ENCODE measurements at places on chromosomes 2 and 18.

- DNase-seq = no peak
These were observed 188.9 kb upstream of the CXCR4 start for GRCh38 chr2:136306836-136307235.

DNA sequence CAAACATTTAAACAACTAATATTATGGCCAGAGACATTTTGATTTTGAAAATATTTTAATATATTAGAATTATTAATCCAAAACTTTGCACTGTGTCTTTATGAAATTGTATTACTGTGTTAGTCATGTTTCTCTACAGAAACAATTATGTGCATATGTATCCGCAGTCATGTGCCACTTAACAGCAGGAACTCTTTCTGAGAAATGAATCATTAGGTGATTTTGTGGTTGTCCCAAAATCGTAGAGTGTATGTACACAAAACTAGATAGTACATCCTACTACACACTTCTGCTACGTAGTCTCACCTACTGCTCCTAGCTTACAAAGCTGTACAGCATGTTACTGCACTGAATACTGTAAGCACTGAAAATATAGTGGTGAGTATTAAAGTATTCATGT lies 479.2 kb upstream of the DSEL start:
- DNase-seq = no peak

DNA sequence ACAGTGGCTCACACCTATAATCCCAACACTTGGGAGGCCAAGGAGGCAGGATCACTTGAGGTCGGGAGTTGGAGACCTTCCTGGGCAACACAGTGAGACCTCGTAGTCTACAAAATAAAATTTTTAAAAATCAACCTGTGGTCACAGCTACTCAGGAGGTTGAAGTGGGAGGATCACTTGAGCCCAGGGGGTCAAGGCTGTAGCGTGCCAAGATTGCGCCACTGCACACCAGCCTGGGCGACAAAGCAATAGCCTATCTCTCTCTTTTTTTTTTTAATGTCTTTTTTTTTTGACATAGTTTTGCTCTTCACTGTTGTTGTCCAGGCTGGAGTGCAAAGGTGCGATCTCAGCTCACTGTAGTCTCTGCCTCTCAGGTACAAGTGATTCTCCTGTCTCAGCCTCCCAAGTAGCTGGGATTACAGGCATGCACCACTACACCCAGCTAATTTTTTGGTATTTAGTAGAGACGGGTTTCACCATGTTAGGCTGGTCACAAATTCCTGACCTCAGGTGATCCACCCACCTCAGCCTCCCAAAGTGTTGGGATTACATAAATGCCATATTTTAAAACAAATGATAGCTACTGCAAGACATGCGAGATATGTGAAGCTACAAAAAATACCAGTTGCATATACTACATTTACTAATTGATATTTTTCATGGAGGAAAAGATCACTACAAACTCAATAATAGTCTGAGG lies 55.0 kb downstream of the CHN1 start:
- no peak for DNase-seq

- DNase-seq = peak; percentile 76
These were observed 17.3 kb upstream of the CYS1 start for GRCh38 chr2:10097352-10098148.

DNA sequence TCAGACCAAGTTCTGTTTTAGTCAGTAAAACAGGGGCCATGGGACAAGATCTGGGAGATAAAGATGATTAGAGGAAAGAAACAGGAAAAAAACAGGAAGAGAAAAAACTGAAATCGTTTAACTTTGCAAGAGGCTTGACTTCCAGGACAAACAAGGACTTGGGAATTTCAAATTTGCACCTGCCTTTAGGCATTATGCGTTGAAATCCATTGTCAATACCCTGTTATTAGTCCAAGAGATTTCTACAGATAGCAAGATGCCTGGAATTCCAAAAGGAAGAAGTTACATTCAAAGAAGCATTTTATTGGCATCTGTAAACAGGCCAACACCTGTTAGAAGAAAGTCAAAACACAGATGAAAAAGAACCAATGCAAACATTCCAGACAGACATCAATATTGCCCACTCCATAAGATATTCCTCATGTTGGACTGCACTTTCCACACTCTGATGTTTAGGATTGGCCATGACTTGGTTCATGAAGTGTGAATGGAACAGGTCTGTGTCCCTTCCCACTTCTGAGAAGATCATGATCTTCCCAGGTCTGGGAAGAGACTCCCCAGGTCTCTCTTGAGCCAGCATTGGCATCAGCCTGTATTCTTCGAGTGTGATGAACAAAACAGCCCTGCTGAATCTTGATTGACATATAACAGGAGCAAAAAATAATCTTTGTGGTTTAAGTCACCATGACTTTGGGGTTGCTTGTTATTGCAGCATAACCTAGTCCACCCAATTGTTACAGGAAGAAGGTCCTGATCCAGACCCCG lies 181.4 kb upstream of the FN1 start:
- DNase-seq = no peak

DNA sequence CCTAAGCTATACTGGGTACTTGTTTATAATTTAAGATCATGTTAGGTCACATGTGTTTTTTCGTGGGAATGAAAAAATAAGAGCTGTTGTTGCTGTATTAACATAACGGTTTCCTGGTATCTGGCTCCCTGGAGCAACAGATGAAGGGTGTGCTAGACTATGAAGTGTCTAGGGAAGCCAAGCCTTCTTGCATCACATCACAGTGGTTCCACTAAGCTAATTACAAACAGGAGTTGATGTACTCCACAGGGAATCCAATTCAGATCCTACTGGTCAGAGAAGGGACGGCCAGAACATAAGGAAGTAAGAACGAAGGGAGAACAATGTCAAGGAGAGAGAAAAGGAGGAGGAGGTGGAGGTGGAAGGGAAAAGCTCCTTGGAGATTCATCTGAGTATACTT lies 193.0 kb upstream of the CYP26B1 start:
- no peak for DNase-seq

GRCh38 chr2:136980303-136980702 lies 215.0 kb downstream of the THSD7B start:
- no peak for DNase-seq

- DNase-seq = no peak
These were observed 43.8 kb upstream of the SCN9A start for GRCh38 chr2:166419616-166419934.

- DNase-seq = no peak
These were observed 260.5 kb downstream of the CELF4 start for GRCh38 chr18:37305066-37305465.

DNA sequence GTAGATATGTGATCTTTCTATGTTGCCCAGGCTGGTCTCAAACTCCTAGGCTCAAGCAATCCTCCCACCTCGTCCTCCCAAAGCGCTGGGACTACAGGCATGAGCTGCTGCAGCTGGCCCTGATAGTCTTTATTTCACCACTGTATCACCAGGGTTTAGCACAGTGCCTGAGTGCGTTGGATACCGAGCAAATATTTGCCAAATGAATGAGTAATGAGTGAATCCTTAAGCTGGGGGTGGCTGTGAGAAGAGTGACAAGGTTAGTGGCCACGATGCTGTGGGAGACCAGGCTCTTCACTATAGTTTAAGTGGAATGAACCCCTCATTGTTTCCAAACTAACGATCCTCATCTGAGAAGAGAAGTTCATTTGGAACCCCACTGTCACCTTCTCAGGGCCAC lies 60.8 kb upstream of the FAM136A start:
- DNase-seq = no peak

- DNase-seq = no peak
These were observed 290.5 kb upstream of the KYNU start for GRCh38 chr2:142586693-142587580.

- no peak for DNase-seq
These were observed 275.1 kb downstream of the SETBP1 start for GRCh38 chr18:44955825-44956224.

DNA sequence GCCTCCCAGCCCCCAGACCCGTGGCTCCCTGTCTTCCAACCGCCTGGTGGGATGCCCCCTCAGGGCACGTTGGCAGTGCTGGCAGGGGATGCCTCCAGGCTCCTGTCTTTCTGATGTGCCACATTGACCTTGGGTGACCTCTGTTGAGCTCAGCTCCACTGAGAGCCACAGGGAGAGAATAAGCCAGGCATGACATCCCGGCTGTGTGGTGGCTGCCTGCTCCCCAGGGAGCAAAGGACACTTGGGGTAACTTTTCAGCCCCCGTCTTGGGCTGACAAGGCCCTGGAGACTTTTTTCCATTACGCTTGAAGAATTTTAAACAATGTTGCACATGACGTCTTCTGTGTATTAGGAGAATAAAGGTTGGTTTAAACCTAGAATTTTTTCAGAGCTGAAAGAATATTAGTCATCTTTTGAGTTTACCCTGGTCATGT lies 246.0 kb downstream of the TSN start:
- DNase-seq = no peak

GRCh38 chr2:25268139-25268538 lies 73.6 kb downstream of the DNMT3A start:
- no peak for DNase-seq

DNA sequence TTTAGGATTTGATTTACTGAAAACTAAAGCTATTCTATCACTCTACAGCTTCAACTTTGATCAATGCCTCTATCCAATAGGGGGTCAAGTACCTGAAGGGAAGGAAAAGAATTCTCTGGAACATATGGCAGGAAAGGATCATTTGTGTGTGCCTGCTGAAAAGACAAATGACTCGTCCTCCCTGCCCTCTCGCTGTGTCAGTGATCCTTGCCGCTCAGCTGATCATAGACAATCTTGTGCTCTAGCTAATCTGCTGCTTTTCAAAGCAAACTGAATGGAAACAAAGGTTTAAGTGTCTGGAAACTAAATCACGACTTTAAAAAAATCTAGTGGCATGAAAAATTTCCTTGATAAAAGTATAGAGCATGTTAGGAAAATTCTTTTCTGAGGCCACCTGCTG lies 75.6 kb upstream of the CPO start:
- no peak for DNase-seq

GRCh38 chr2:16069933-16070647 lies 129.7 kb downstream of the MYCN start:
- no peak for DNase-seq

- DNase-seq = no peak
These were observed 1489.7 kb downstream of the LRP1B start for GRCh38 chr2:140641163-140641562.
